ENCODE measurements at places on chromosomes 3 and 15.

DNA sequence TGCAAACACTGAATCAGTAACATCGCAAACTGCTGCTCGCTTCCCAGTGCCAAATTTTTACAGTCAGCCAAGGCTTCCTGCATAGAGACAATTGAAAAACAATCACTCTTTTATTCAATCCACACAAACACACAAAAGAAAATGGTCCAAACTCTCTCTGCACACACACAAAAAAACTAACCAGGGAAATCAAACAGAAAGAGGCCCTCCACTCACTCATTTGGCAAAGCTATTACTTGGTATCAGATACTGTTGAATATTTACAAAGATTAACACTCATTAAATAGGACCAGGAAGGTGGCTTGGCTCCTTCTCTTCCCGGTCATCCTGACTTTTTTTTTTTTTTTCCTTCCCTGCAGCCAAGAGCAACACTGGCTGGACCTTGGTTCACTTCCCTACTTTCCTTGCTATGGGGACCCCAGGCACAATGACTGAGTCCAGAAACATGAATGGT, 62.4 kb upstream of the SPATA12 start:
- DNase-seq = no peak

- DNase-seq = peak; percentile 98
Measured at GRCh38 chr3:162525066-162525742, 1028.6 kb downstream of the OTOL1 start.

- no peak for DNase-seq
Measured at GRCh38 chr15:92989470-92989869, 89.3 kb downstream of the CHD2 start.

DNA sequence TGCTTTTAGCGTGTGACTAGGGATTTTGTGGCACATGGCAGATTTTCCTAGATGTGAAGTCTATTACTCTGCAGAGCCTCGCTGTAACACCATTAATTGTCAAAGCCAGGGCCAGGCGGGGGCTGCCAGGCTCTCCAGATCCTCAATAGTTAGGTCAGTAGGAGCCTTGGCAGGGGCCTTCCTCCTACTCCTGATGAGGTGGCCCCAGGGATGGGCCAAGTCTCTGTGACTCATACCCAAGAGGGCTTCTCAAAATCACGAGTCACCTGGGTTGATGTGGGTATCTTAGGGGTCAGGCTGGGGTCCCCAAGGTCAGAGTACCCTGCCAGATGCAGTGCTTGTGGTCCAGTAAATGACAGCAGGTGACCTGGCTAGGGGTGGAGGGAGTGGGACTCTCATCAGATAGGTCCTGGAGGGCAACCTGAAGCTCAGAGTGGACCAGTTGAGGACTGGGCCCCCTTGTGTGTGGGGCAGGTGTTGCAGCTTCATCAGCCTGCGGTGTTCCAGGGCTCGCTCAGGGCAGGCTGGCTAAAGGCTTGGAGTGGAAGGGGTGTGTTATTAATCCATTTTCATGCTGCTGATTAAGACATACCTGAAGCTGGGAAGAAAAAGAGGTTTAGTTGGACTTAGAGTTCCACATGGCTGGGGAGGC, 88.5 kb upstream of the MYZAP start:
- DNase-seq = no peak

- no peak for DNase-seq
Measured at GRCh38 chr3:95333826-95334225, 1271.0 kb downstream of the NSUN3 start.

GRCh38 chr3:76566211-76566534, 473.7 kb upstream of the ROBO2 start:
- no peak for DNase-seq

DNA sequence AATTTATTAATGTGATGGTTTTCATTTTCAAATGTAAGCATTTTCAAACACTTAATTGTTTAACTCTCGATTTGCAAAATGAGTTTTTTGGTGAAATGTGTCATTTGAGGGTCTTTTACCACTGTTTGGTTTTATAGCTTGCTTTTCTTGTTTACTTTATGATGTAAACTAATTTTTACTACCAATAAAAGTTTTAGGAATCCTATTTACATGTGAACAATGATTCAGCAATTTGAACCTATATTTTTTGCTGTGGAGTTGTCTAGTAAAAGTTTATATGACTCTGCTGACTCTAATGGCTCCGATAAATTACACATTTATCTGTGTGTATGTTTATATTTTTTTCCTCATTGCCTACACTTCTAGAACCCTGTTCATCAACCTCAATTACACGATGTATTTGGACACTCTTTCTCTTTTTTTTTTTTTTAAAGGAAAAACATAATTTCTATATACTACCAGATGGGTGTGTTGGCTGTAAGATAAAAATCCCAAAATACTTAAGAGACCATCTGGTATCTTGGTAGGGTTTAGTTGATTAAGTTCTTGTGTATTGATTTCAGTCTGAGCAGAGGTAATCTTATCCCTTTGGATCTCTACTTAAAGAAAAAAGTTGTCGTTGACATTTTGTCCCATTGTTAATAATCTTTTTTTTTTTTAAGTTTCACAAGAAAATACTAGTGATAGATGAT, 89.5 kb downstream of the PTPRG start:
- no peak for DNase-seq

GRCh38 chr3:5181469-5182141, 5.9 kb upstream of the EDEM1 start:
- DNase-seq = no peak

DNA sequence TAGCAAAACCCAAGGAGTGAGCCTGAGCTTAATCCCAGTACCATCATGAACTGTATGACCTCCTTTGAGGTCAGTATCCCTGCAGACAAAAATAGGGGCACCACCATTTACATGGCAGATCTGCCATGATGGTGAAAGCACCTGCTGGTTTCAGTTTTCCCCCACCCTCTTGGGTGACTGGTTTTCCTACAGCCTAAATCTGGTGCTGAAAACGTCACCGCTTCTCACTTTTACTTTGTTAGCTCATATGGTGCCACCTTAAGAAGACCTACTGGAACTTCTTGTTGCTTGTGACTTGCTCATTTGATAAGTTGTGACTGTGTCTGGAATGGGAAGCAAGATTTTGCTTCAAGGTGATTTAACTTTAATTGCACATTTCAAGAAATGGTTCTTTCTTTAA, 5.1 kb downstream of the PPP1R2 start:
- no peak for DNase-seq

DNA sequence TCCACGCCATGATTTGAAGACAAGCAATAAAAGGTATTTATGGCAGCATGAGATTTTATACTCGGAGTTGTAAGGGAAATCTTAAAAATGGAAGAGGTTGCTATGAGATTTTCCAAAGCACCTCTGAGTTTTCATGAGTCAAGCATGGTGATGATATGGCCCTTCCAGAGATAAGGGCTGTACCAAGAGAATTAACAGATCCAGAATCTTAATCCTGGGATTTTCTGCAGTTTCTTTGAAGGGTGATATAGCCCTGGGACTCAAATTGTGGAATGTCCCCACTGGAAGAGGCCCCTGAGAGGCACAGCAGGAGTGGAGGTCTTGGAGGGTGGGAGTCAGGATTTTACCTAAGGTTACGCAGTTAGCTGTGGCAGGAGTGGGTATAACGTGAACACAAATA, 243.3 kb downstream of the ZNF621 start:
- DNase-seq = no peak

- no peak for DNase-seq
Measured at GRCh38 chr3:51802106-51802703, 23.2 kb upstream of the IQCF6 start.
